ENCODE measurements at places on chromosomes 7 and 10.
A peak's percentile ranks its signal among the peaks of the same experiment; 100 is the strongest.

DNA sequence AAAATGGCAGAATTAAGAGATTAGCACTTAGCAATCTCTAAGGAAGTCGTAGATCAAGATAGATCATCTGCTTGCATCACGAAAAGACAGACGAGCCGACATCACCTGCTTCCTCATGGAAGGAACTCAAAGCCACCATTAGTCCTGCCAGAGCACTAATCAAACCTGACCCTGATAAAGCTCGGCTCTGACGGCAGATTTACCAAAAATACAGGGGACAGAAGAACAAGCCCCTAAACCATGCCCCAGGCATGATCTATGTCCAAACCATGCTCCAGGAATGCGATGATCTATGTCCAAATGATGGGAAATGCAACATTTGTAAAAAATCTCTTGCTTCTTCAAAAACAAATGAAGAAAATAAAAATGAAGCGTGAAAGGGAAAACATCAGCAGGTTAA is 182.8 kb downstream of the TCERG1L start:
- no peak for DNase-seq

DNA sequence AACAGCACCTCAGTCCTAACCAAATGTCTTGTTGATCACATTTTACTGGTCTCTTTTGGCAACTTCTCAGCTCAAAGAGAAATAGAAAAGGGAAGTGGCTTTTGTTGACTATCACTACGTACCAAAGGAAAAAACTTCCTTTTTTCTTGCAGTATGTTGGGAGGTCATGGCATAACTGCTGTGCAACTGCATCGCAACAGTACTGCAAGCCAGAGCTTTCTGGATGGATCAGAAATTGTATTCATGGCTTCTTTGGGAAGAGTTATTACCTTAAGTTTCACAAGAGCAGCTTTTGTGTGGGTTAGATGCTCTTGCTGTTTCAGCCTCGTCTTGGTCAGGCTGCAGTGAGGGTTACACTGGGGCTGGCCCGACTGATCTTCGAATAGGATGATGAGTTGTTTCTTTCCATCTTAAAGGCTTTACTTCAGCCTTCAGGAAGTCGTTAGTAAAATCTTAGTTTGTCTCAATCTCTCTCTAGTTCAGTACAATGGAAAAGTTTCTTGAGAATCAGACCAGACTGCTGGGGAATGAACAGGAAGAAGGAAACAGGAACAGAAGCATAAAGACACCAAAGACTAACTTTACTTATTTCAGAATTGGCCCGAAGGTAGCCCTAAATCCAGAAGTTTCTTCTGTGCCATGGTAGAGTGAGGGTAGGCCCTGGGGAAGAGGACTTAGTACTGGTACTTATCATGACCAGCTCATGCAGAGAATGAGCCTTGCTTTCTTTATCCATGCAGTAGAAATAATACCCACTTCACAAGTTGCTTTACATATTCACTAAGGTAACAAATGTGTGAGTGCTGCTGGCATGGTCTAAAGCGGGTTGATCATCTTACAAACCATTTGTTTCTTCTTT is 153.6 kb downstream of the CELF2 start:
- no peak for DNase-seq

DNA sequence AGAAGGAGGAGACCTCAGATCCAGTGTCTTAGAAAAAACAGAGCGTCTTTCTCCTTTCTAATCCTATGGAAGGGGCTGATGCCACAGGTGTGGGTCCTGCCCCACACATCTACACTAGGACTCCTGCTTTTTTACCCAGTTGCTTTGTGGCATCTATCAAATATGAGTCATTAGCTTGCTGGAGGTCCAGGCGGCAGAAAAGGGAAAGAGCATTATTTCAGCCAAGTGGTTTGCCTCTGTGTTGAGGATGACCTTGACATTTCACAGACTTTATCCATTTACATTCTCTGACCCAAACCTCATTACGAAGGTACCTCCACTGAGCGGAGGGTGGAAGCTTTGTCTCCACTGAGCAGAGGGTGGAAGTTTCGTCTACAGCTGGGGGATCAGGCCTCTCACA is 308.4 kb upstream of the KLF6 start:
- DNase-seq: no peak

DNA sequence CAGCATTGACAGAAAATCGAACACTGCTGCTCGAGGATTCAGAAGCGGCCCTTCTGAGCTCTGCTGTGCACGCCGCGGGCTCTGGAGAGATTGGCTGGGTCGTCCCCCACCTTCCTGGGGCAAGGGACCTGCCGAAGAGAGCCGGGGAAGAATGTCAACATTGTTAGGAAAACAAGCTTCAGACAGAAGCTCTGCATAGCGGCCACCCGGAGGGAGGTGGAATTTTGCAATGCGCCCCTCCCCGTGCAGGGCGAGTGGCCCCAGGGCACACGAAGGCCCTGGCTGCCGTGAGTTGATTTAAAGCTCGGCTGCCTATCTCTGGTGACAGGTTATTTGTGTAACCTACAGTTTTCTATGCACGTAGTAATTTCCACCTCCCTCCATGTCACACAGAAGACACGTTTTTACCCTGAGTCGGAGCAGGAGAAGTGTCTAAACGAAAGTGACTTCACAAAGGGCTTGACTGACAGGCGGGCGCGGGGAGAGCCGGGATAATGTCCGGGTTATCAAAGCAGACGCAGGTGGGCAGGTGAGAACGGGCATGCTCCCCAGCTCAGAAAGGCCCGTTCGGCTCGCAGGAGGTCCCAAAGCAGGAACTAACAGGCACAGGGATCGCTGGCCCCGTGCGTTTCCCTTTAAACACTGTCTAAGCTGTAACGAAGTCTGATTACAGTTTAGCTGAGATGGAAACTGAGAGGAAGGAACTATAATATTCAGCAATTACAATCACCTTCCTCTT is 84.6 kb downstream of the PDGFA start:
- DNase-seq: no peak

DNA sequence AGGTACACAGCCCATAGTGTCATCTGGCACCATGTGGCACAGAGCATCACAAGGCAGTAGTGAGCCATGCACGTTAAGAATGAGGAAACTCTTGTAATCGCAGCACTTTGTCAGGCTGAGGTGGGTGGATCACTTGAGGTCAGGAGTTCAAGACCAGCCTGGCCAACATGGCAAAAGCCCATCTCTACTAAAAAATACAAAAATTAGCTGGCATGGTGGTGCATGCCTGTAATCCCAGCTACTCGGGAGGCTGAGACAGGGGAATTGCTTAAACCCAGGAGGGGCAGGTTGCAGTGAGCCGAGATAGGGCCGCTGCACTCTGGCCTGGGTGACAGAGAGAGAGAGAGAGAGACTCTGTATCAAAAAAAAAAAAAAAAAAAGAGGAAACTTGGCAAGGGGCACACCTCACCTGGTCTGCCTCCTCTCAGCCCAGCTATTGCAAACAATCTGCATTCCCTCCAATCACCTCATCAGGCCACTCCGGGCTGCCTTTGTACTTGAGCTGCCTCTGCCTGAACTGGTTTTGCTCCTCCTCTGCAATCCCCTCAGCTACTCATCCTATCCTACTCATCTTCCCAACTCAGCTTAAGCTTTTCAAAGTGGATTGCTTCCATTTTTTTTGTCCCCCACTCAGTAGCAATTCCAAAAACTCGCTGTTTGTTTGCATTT is 46.0 kb upstream of the OPTN start:
- no peak for DNase-seq

DNA sequence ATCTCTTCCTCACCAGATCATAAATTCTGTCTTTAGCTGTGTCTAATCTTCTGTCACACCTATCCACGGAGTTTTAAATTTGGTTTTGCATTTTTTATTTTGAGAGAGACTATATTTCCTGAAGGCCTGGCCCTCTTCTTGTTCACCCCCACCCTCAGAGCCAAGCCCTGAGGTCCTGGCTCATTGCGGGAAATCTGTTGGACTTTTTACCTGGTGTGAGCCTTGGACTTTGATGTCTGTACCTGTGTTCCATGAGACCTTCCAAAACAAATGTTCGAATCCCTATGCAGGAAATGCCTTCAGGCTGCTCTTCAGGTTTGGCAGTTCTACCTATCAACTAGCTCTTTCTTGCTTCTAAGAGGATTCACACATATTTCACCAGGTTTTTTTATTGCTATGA is 175.2 kb upstream of the GRB10 start:
- no peak for DNase-seq

GRCh38 chr7:116145245-116145852 is 65.0 kb upstream of the TES start:
- DNase-seq: peak; percentile 50

DNA sequence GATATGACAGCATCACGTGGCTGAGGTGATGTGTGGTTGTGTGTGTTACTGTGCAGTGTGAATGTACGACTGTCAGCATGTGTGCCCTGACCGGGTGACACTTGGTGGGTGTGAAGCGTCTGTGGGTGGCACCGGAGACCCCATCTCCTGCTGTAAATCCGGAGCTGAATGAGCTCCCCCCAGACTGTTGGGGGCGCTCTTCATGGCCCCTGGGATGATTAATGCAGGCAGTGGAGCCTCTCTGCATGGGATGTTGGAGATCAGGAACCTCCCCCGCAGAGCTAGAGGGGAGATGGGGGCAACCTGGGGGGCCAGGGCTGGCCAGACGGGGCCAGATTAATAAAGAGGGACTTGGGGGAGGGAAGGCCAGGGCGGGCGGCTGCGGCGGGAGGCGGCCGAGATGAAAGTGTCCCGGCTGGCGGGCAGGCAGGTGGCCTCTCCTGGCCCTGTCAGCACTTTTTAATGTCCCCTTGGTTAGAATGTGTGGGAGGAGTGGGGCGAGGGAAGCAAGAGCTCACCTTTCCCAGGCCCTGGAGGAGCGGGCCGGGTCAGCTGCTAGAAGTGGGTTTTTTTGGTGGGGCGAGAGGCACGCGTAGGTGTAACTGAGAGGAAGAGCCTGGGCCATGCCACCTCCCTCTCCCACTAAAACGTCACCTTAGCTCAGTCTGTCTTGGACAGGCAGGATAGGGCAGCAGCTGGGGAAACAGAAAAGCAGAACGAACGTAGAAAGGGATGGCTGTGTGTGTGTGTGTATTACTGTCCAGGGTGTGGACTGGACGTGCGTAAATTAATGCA is 34.1 kb downstream of the HIF1AN start:
- no peak for DNase-seq

DNA sequence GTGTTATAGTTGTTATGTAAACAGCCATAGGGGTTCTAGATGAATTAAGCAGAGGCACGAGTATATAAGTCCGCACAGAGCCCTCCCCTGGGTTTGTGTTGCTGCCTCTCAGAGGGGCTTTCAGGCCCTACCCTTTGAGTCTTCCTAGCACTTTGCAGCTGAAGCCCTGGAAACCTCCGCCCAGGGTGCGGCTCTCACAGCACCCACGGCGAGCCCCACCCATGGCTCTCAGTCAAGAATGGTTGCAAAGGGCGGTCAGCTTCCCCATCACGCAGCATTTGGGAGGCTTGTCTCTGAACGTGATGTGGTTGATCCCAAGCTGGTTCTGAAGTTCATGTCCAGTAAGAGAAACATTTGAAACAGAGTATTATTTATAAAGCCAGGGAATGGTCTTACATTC is 18.8 kb upstream of the INSIG1 start:
- no peak for DNase-seq

DNA sequence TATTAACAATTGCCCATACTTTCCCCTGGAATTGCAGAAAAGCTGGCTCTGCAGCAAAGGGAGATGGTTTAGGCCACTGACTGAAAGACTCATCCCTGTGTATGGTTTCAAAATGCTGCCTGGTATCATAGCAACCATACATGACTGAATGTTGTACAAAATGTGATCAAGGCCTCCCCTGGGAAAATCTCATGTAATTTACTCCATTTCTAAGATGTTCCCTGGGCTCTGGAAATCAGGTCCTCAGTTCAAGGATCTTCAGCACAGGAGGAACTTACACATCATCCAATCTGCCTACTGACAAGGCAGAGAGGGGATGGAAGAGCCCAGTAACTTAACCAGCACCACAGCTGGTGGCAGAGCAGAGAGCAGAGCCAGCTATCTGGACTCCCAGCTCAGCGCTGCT is 111.8 kb downstream of the JAZF1 start:
- DNase-seq: no peak

- no peak for DNase-seq
These were observed 176.1 kb upstream of the PHYHIPL start for GRCh38 chr10:59000162-59000825.

DNA sequence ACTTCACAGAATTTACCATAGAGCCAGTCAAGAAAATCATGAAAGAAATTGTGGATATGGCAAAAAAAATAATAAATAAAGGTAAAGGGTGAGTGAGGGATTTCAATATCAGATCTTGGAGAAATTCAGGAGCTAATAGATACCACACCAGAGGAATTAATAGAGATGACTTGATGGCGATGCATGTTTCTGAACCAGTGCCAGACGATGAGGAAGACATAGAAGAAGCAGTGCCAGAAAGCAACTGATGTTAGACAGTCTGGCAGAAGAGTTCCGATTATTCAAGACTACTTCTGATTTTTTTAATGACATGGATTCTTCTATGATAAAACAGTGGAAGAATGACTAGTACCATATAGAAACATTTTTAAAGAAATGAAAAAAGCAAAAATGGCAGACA is 314.7 kb downstream of the BICC1 start:
- DNase-seq: no peak

- no peak for DNase-seq
These were observed 118.9 kb upstream of the KLF14 start for GRCh38 chr7:130852867-130853266.

GRCh38 chr7:139044813-139045794 is 9.3 kb upstream of the ZC3HAV1L start:
- DNase-seq: peak; percentile 53
